ENCODE measurements at places on chromosomes 6 and 20.

DNA sequence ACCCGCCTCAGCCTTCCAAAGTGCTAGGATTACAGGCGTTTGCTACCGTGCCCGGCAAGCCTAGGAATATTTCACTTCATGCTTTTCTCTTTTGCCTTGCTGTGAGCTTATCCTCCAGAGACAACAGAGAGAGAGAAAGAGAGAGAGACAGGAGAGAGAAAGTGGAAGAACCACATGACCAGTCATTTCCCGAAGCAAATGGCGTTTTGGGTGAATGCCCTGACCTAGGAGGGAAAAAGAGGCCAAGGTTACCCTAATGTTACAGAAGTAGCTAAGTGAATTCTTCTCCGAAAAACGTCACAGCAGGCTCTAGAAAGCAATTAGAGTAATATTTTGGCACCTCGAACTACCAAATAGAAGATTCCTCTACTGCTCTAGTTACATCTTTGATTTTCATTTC is 9.1 kb downstream of the SGK1 start:
- DNase-seq = no peak

DNA sequence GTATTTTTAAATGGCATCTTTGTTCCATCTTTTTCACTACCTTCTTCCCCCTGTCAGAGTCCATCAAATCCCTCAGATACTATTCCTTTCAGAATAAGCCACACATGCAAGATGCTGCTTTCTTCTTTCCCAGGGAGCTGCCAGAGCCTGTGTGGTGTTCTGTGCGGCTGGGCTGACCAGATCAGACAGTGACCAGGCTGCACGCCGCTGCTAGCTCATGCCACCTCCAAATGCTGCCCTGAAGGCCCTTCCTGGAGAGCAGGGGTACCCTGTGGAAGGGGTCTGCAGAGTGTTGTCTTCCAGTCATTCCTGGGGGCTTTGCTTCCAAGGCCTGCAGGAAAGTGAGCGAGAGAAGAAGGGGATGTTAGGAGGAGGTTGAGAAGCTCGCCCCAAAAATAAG is 179.1 kb upstream of the SUPT3H start:
- DNase-seq = no peak

DNA sequence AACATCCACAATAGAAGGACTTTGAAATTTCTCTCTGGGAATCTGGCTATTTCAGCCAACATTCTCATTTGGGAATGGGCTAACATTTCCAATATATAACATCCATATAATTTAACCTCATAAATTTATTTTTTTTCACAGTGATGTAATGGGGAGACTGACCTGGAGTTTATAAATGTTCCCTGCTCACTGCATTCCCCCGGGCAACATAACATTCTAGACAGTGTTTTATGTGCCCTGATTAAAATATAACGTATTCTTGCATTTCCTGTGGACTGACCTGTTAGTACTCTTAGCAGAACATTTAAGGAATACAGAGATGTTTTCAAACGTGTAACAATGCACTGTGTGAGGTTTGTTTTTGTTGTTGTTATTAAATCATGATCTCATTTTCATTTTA is 20.9 kb downstream of the TSHZ2 start:
- no peak for DNase-seq

GRCh38 chr6:44621846-44622245 is 234.3 kb downstream of the CDC5L start:
- no peak for DNase-seq

DNA sequence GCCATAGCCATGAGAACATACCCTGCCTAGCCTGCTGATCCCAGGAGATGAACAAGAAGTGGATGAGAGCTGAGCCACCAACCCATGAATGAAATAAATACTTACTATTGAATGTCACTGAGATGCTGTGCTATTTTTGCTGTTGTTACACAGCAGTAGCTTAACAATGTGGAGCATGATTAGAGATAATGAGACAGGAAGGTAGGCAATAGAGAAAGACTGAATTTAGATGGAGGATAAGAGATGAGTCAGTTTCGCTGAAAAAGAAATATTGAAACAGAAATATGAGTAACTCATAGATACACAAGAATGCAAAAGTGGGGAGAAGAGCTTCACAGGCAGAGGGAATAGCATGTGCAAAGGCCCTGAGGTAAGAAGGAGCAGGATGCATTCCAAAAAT is 94.9 kb upstream of the TOP1 start:
- DNase-seq = no peak

All from activated naive CD4-positive, alpha-beta T cell treated with anti-CD3 and anti-CD28 coated beads, Interleukin-2, amount 50 U/mL, for 72 hours (primary cell).